ENCODE measurements at places on chromosomes 4 and X. TPM values are rescaled to one million over a fixed set of nuclear protein-coding genes. Genes with fewer than 3 reads are reported as not detected.

The IBSP gene
- total RNA-seq = not detected

The CD38 gene
- 179 TPM for total RNA-seq

The CXCL5 gene
- total RNA-seq = not detected

The GPC3 gene
- total RNA-seq = not detected

The CLDN22 gene
- not detected for total RNA-seq

The GAGE1 gene
- not detected for total RNA-seq

The IQCM gene
- total RNA-seq = not detected

The FREM3 gene
- total RNA-seq = not detected

The ADGRA3 gene
- 0.53 TPM for total RNA-seq

The PCSK1N gene
- 0.21 TPM for total RNA-seq

The MID1 gene
- 0.20 TPM for total RNA-seq

The CCDC110 gene
- not detected for total RNA-seq

DNA sequence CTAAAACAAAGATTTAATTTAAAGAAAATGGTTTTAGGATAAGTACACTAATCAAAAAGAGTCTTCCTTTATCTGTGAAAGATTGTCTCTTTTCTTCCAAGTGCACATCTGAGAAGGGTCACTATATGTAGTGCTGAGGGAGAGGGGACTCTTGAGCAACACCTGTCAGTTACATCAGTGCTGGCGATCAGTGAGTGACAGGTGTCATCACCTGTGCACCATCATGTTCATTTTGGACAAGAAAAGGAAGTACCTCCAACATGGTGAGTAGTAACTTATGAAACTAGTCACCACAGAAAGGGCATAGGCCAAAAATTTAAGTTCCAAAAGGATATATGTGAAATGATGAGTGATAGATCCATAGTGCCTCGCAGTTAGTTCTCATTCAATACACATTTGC is 55.7 kb downstream of the MCUB start:
- peaks cover 15% of the 10 kb centered on the region for H3K36me3 ChIP-seq
- DNase-seq = no peak
- no peak overlapping the region for H3K4me3 ChIP-seq
- H3K27me3 ChIP-seq = no peaks in the 10 kb centered on the region
- no peaks in the 10 kb centered on the region for H3K4me1 ChIP-seq

DNA sequence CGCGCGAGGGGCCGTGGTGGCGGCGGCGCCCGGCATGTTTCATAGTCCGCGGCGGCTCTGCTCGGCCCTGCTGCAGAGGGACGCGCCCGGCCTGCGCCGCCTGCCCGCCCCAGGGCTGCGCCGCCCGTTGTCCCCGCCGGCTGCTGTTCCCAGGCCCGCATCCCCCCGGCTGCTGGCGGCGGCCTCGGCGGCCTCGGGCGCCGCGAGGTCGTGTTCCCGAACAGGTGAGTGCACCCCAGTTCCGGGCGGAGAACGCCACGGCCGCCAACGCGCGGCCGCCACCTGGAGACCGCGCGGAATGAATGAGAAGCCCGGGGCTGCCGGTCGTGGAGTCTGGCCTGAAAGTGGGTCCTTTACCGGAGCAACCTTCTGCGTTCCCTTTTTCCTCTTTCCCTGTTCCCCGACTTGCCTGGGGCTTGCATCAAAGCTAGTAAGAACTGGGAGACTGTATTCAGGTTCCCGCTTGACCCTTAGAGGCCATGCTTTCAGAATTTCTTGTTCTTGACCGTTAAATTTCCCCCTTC is 429 bp downstream of the NOCT start:
- no peaks in the 10 kb centered on the region for H3K27me3 ChIP-seq
- H3K4me1 ChIP-seq = peaks cover 41% of the 10 kb centered on the region
- H3K4me3 ChIP-seq = peak overlapping the region; percentile 84
- H3K27ac ChIP-seq = peak overlapping the region; percentile 83
- DNase-seq = peak; percentile 54

GRCh38 chr4:164977243-164978164 is at the start of gene TRIM61:
Gene TRIM61 (minus strand): TSS chr4:164977657. CDS start chr4:164970002, 7,655 bp downstream.
- DNase-seq = peak; percentile 86
- peak within 1 kb of the TSS; percentile 78 for H3K27ac ChIP-seq
- H3K4me1 ChIP-seq = peaks cover 10% of the 10 kb centered on the region

DNA sequence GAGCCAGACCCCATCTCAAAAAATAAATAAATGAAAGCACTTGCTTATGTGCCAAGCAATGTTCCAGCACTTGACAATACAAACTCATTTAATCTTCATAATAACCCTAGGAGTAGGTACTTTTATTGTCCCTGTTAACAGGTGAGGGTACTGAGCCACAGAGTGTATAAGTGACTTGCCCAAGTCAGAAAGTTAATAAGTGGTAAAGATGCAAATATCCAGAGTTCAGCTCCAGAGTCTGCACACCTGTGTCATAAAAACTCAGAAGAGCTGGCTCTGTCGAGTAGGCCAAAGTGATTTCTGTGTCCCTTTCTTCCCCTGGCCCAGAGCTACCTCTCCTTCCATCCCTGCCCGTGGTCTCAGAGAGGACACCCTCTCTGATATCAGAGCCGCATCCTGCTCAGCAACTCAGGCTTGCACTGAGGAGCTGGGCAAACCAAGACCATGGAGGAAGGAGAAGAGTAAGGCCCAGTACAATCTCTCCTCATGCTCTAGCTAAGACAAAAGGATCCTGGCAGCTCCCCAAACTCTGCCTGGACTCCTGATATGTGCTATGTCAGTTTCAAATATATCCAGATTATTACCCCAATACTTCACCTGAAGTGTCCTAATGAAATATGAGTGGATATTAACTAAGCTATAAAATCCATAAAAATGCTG is 136.3 kb downstream of the HS6ST2 start:
- H3K27ac ChIP-seq = no peak overlapping the region
- no peaks in the 10 kb centered on the region for H3K27me3 ChIP-seq
- DNase-seq = no peak

GRCh38 chr4:15352524-15352923 is 75.3 kb upstream of the C1QTNF7 start:
- peaks cover 19% of the 10 kb centered on the region for H3K27me3 ChIP-seq
- H3K4me3 ChIP-seq = no peak overlapping the region
- peaks cover 12% of the 10 kb centered on the region for H3K4me1 ChIP-seq
- no peak overlapping the region for H3K27ac ChIP-seq
- no peak for DNase-seq

GRCh38 chr4:637536-638280 is 12.3 kb downstream of the PDE6B start:
- H3K4me1 ChIP-seq = no peaks in the 10 kb centered on the region
- H3K27ac ChIP-seq = no peak overlapping the region
- H3K27me3 ChIP-seq = peaks cover 2% of the 10 kb centered on the region
- DNase-seq = no peak

GRCh38 chr4:39036172-39036571 is 4.0 kb upstream of the TMEM156 start:
- H3K36me3 ChIP-seq = no peaks in the 10 kb centered on the region
- H3K27ac ChIP-seq = no peak overlapping the region
- H3K4me3 ChIP-seq = no peak overlapping the region
- no peaks in the 10 kb centered on the region for H3K27me3 ChIP-seq
- DNase-seq = no peak

GRCh38 chr4:76550966-76551780 is 116.1 kb downstream of the SHROOM3 start:
- DNase-seq = no peak
- H3K4me1 ChIP-seq = no peaks in the 10 kb centered on the region
- H3K36me3 ChIP-seq = no peaks in the 10 kb centered on the region
- peaks cover 15% of the 10 kb centered on the region for H3K27me3 ChIP-seq
- no peak overlapping the region for H3K27ac ChIP-seq

- no peaks in the 10 kb centered on the region for H3K27me3 ChIP-seq
- peak; percentile 43 for DNase-seq
- H3K27ac ChIP-seq = peak overlapping the region; percentile 82
- peaks cover 35% of the 10 kb centered on the region for H3K4me1 ChIP-seq
- H3K4me3 ChIP-seq = peak overlapping the region; percentile 81
- H3K36me3 ChIP-seq = no peaks in the 10 kb centered on the region
Observed at GRCh38 chrX:53440621-53441517, 6.7 kb upstream of the HSD17B10 start.

DNA sequence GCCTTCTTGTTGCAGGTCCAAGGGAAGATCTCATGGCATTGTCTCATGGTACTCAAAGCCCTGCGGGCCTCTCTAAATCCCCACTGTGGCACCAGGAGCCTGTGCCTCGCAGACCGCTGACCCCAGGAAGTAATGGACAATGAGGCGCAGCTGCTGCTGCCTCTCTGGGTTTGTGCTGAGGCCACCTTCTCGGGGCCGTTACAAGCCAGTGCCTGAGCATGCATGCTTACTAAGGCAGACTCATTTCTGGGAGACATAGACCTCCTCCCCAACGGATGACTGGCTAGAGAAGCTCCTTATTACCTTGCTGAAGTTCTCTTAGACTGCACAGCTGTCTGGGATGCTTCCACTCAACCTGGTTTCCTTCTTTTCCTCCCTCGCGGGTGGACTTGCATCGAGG is 1.3 kb downstream of the BDH2 start:
- H3K27me3 ChIP-seq = no peaks in the 10 kb centered on the region
- no peak for DNase-seq
- H3K27ac ChIP-seq = no peak overlapping the region
- peaks cover 23% of the 10 kb centered on the region for H3K4me1 ChIP-seq
- peak overlapping the region; percentile 86 for H3K4me3 ChIP-seq

GRCh38 chrX:25432396-25432795 is 416.6 kb upstream of the ARX start:
- H3K27me3 ChIP-seq = no peaks in the 10 kb centered on the region
- no peak for DNase-seq
- no peak overlapping the region for H3K27ac ChIP-seq
- no peaks in the 10 kb centered on the region for H3K4me1 ChIP-seq

DNA sequence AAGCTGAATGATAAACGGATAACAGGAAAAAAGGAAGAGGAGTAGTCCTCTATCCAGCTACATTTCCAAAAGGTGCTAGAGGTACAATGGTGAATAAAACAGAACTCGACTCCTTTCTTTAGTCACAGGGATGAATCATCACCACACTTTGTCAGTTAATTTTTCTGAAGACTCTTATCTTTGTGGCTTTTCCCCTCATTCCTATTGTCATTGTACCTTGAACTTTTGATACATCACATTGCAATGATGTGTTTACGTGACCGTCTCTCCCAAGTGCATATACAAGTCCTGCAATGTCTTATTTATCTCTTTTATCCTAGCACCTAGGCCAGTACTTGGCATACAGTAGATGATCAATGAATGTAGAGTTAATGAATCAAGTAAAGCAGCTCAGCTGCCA is 134.7 kb downstream of the LHFPL1 start:
- no peaks in the 10 kb centered on the region for H3K27me3 ChIP-seq
- no peak for DNase-seq
- H3K4me1 ChIP-seq = no peaks in the 10 kb centered on the region
- H3K36me3 ChIP-seq = no peaks in the 10 kb centered on the region
- no peak overlapping the region for H3K27ac ChIP-seq
- no peak overlapping the region for H3K4me3 ChIP-seq

DNA sequence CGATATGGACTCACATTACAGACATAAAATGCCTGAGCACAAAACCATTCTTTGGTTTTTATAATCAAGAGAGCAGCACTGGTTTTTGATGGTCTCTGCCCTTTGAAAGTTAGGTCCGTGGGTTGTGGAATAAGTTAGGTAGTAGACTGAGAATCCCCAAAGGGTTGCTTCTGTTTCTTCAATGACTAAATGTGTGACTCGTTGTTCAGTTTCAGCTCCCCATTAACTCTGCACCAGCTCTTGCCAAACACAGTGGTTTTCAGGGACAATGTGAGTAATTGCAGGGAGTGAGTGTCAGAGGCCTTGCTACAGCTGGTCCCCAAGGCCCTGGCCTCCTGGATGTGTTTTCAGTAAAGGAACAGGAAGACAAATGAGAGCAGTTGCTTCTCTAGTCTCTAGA is 24.8 kb downstream of the SMIM20 start:
- peak; percentile 64 for DNase-seq
- peaks cover 31% of the 10 kb centered on the region for H3K4me1 ChIP-seq
- H3K4me3 ChIP-seq = peak overlapping the region; percentile 5
- H3K27me3 ChIP-seq = peaks cover 4% of the 10 kb centered on the region
- H3K36me3 ChIP-seq = peaks cover 6% of the 10 kb centered on the region
- H3K27ac ChIP-seq = peak overlapping the region; percentile 87

DNA sequence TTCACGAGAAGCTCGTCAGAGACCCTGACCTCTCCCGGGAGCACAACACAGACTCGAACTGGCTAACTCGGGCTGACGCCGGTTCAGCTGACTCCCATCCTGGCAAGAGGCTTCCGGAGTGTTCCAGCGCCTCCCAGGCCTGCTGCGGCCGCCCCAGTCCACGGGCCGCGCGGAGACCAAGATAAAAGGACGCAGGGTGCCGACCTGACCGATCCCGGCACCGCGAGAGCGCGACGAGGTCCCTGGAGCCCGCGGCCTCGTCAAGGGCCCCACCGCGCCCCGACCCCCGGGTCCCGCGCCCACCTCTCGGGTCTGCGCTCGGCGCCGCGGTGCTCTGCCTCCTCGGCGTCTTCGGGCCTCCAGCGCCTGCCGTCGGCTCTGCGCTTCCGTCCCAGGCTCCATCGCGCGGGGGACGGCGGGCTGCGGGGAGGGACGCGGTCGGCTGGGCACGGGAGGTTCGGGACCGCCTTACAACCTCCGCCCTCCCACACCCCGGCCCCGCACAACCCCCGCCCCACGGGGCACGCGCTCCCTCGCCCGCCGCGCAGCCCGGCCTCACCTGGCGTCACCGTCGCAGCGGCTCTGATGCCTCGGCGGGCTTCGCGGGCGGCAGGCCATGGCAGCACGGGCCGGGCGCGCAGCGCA is 426 bp downstream of the SLBP start:
- peaks cover 60% of the 10 kb centered on the region for H3K4me1 ChIP-seq
- H3K27me3 ChIP-seq = no peaks in the 10 kb centered on the region
- H3K36me3 ChIP-seq = peaks cover 53% of the 10 kb centered on the region
- peak; percentile 67 for DNase-seq

- no peak overlapping the region for H3K4me3 ChIP-seq
- H3K27ac ChIP-seq = no peak overlapping the region
- DNase-seq = no peak
Observed at GRCh38 chr4:182716192-182716591, 201.0 kb downstream of the DCTD start.

GRCh38 chr4:54958236-54958635 is 167.2 kb downstream of the KDR start:
- no peak for DNase-seq
- H3K4me3 ChIP-seq = no peak overlapping the region
- H3K4me1 ChIP-seq = no peaks in the 10 kb centered on the region
- no peaks in the 10 kb centered on the region for H3K36me3 ChIP-seq

DNA sequence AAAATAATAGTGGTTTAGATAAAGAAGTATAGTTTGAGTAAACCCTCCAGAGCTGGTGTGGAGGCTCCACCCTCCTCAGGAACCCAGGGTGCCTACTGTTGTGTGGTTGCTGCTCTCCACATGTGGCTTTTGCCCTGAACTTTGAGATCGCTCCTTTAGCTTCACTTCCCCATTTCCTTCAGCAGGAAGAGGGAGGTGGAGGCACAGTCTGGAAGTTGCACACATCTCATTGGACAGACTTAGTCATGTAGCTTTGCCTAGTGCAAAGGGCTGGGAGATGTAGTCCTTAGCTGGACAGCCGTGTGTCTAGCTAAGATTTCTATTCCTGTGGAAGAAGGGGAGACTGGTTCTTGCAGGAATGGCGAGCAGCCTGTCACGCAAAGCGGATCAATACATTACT is 37.9 kb downstream of the RGS12 start:
- H3K4me1 ChIP-seq = peaks cover 3% of the 10 kb centered on the region
- H3K27ac ChIP-seq = no peak overlapping the region
- H3K4me3 ChIP-seq = no peak overlapping the region
- peak; percentile 22 for DNase-seq
- peaks cover 15% of the 10 kb centered on the region for H3K27me3 ChIP-seq
